ENCODE measurements at places on chromosomes 4 and X.

GRCh38 chrX:10381193-10381592, 224.4 kb downstream of the CLCN4 start:
- DNase-seq = no peak

- DNase-seq = no peak
These were observed 18.9 kb downstream of the RAB33B start for GRCh38 chr4:139472852-139473251.

DNA sequence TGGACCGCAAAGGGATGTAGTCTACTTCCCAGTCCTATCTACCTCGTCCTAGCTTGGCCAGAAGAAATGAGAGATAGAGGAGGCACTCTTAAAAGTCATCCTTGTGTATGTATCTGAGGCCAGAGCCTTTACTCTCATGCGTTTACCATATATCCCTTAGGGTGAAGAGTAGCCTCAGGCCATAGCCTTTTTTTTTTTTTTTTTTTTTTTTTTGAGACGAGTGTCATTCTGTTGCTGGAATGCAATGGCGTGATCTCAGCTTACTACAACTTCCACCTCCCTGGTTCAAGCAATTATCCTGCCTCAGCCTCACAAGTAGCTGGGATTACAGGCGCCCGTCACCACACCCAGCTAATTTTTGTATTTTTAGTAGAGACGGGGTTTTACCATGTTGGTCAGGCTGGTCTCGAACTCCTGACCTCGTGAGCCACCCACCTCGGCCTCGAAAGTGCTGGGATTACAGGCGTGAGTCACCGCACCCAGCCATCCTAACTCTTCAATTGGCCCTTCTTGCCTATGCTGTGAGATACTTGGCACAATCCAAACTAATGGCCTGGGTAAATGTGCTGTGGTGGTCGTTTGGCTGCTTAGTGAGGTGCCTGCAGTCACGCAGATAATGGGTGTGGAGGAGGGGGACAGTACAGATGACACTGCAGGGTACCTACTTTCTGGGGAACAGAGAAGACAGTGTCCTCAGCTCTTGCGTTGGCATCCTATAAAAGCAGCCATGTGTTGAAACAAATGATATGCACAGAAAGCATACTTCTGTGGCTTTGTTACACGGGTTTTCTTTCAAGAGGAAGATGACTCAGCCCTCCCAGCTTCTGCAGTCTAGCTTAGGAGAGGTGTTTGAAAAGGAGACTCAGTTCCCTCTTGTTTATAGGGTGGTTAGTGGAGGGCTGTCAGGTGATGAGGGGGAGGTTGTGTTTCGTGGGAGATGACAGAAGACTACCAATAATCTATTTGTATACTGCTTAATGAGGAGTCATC, 10.4 kb upstream of the DGAT2L6 start:
- no peak for DNase-seq

- DNase-seq = no peak
These were observed 1.4 kb upstream of the PHF8 start for GRCh38 chrX:54045563-54046228.

- DNase-seq = no peak
These were observed 10.7 kb downstream of the PDE6B start for GRCh38 chr4:635851-636627.

DNA sequence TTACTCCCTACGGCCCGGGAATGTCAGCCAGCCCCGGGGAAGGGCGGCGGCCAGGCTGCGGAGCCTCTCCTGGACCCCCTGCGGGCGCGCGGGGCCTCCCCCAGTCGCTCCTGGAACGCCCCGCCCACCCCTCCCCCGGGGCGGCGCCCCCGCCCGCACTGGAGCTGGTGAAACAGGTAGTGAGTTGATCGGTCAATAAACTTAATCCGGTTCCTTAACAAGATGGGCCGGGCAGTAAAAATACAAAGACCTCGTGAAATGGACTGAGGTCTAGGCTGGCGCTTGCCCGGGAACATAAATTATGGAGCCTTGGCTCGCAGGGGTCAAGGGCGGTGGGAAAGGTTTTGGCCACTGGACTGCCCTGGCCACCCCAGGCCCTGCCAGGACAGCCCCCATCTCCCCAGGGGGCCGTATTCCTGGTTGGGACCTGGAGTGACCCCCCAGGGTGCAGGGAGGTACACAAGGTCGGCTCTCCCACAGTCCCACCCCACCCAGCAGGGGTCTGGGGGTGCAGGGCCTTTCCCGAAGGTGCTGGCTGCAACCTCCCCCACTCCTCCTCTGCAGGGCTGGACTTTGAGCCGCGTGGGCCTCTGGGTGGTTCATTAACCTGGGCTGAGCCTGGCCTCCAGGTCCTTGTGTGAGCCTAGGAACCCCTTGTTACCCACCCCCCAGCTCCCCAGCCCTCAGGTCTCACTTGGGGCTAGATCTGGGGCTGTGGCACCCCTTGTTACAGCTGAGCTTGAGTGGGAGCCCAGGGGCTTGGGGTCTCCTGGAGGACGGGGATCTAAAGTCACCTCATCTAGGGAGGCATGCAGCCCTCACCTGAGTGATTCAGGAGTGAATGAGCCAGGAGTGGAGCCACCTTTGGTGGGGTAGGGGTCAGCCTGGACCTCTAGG, 2.5 kb downstream of the FGFR3 start:
- no peak for DNase-seq

DNA sequence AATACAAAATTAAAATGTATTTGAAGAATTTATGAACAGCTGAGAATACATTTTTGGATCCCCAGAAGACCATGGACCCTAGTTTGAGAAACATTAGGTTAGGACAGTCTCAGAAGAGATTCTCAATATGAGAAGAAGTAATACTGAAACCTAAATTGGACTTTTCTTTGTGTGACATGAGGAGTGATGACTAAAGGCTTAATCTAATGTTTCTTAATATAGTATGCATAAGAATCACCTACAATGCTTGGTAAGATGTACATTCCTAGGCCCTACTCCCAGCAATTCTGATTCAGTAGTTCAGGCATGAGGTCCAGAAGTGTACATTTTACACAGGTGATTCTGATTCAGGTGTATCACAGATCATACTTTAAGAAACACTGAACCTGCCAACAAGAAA, 31.6 kb upstream of the HUWE1 start:
- no peak for DNase-seq

DNA sequence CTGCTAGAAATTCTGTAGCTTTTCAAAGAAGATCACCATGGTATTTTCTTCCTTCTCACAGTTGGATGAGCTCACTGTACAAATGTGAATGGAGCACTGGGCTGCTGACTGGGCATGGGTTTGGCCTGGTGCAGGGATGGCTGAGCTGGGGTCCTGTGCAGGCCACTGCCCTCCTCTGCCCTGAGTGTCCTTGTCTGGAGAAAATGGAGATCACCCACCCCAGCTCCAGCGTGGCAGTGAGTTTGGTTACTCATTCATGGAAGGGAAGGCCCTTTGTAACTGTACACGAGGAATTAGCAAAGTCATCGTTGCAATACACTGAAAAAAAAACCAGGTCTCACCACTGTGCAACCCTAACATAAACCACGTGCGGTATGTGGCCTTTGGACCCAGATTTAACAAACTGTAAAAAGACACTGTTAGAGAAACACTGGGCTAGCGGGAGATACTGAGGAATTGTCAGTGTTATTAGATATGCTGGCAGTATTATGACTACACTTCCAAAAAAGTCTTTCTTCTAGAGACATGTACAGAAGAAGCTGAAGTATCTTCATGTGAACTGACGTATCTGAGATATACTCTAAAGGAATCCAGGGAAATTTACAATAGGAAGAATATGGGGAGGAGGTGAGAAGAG, 16.1 kb upstream of the TBC1D14 start:
- DNase-seq = no peak

- no peak for DNase-seq
These were observed 1833.2 kb upstream of the PCDH7 start for GRCh38 chr4:28886934-28887333.

- no peak for DNase-seq
These were observed 206.5 kb downstream of the AFAP1 start for GRCh38 chr4:7733201-7733600.

DNA sequence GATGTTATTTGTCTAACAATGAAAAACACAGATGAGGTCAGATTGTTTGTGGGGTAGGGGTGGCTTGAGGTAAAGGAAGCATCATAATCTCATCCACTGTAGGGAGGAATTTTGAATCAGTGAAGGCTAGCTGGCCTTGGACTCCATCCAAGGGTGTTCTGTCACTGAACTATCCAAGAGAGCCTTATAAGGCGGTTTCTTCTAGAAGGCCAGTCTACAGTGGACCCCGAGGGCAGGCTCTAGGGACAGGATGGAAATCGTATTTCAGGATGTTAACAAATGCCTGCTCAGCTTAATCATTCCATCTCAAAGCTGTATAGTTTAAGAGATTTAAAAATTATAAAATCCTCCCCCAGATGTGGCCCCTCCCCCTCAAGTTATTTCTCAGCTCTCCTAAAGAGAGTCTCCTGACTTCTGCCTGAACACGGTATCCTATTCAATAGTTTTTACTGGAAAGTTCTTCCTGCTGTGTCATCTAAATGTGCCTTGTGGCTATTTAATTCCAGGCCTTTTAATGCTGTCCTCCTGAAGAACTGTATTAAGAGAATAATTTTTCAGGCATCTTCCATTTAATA, 8.0 kb downstream of the IGFBP7 start:
- DNase-seq = no peak

DNA sequence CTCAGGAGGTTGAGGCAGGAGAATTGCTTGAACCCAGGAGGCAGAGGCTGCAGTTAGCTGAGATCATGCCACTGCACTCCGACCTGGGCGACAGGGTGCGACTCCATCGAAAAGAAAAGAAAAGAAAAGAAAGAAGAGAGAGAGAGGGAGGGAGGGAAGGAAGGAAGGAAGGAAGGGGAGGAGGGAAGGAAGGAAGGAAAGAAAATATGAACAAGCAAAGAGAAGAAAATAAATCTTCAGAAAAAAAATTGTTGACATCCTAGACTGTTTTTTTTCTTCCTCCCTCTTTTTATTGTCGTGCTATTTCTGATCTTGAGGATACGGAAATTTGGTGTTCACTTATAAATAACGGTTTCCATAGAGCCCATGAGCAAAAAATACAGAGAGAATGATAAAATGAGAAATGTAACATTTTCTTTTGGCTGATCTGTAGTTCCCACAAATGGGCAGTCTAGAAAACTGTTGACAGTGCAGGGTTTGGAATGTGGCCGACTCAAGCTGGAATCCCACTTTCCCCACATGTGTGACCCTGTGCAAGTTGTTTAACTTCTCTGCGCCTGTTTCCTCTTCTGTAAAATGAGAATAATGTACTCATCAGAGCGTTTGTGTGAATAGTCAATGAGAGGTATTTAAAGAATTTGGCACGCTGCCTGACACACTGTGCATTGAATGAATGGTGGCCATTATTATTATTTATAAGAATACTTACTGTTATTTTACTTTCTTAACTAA, 19.4 kb downstream of the SORBS2 start:
- DNase-seq = no peak

DNA sequence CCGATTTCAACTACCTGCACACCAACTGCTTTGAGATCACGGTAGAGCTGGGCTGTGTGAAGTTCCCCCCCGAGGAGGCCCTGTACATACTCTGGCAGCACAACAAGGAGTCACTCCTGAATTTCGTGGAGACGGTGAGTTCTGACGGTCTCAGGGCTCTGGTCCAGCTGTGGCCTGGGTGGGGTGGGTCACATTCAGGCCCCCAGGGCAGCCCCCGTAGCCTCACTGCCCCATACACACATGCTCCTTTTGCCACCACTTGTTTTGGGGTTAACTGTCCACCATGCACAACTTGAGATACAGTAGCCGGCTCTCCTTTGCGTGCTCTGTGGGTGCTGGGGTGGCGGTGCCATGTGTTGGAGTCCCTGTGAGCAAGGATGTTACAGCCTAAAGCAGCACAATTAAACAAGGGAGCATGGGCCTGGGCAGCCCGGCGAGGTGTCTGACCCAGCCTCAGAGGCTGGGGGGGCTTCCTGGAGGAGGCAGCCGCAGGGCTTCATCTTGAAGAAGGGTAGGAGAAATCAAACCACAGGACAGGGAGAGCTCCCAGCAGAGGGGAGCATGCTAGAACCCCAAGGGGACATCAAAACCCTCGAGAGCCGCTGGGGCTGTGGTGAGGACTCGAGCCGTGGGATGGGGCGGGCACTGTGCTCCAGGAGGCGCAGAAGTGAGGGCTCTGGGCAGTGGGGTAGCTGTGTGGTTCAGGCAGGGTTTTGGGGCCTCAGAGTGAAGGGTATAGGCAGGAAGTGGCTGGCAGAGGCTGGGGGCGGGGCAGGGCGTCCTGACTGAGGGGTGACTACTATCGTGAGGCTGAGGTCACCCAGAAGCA, 22.0 kb downstream of the CPZ start:
- DNase-seq = no peak

- no peak for DNase-seq
These were observed 19.3 kb upstream of the MSMO1 start for GRCh38 chr4:165308166-165308565.

GRCh38 chr4:86452924-86453531, 93.2 kb upstream of the MAPK10 start:
- DNase-seq = no peak

DNA sequence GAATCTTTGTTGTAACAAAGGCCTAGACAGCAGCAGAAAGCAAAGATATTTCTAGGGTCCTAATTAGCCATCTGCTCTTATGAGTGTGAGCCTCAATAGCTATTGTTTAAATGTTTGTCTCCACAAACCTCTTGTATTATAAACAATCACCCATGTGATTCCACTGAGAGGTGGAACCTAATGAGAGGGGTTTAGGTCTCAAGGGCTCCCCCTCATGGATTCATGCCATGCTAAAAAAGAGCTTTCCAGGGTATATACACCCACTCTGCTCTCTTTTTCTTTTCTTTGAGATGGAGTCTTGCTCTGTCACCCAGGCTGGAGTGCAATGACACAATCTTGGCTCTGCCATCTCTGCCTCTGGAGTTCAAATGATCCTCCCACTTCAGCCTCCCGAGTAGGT, 42.1 kb downstream of the TRIM61 start:
- DNase-seq = no peak

GRCh38 chr4:7786040-7786439, 153.6 kb downstream of the AFAP1 start:
- no peak for DNase-seq

GRCh38 chrX:142831961-142832530, 193.7 kb upstream of the SPANXN4 start:
- DNase-seq = no peak

DNA sequence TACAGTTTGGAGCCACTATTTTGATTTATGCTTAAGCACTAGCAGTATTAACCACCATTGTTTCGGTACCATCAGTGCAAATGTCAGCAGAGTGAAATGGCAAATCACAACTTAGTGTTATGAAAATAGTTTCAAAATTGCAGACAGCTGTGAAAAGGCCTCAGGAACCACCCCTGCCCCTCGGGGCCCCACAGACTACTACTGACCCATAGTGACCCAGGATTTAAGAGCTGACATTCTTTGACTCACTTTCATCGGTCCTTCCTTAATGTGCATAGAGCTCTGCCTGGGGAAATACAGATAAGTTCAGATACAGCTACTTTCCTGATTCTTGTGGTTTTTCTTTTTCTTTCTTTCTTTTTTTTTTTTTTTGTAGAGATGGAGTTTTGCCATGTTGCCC, 3.3 kb upstream of the BBS7 start:
- no peak for DNase-seq

- DNase-seq = no peak
These were observed 136.4 kb upstream of the FAM9C start for GRCh38 chrX:13180807-13181206.

GRCh38 chrX:132584936-132585335, 96.1 kb upstream of the MBNL3 start:
- DNase-seq = no peak

- DNase-seq = no peak
These were observed 3.0 kb upstream of the NXT2 start for GRCh38 chrX:109533631-109534030.

Data from stimulated activated CD8-positive, alpha-beta memory T cell treated with anti-CD3 and anti-CD28 coated beads, Interleukin-4, amount 100 ng/mL, for 4 hours (primary cell).